HCT116 (cell line): ENCODE measurements at places on chromosomes 7 and 10. TPM values are rescaled to one million over a fixed set of nuclear protein-coding genes. Genes with fewer than 3 reads are reported as not detected.

Gene ACHE
- 1.8 TPM for total RNA-seq

Gene SLC29A3
- 5.9 TPM for total RNA-seq

Gene BLNK
- 0.59 TPM for total RNA-seq

Gene IGFBP1
- 0.20 TPM for total RNA-seq

Gene ZNF746
- 18.7 TPM for total RNA-seq

Gene TAS2R41
- not detected for total RNA-seq

Gene PAPSS2
- 14.6 TPM for total RNA-seq

- H3K36me3 ChIP-seq: no peaks in the 10 kb centered on the region
- no peak overlapping the region for H3K4me3 ChIP-seq
- H3K4me1 ChIP-seq: no peaks in the 10 kb centered on the region
- no peaks in the 10 kb centered on the region for H3K27me3 ChIP-seq
- peak; percentile 49 for DNase-seq
These were observed 6.3 kb upstream of the KCNMA1 start for GRCh38 chr10:77643795-77644468.

- H3K27me3 ChIP-seq: no peaks in the 10 kb centered on the region
- H3K27ac ChIP-seq: no peak overlapping the region
- no peak overlapping the region for H3K4me3 ChIP-seq
- DNase-seq: no peak
These were observed 87.3 kb upstream of the NAMPT start for GRCh38 chr7:106372126-106372525.

GRCh38 chr7:91852263-91852741 lies 28.2 kb downstream of the MTERF1 start:
- no peak for DNase-seq
- no peaks in the 10 kb centered on the region for H3K36me3 ChIP-seq
- no peaks in the 10 kb centered on the region for H3K27me3 ChIP-seq
- peaks cover 7% of the 10 kb centered on the region for H3K4me1 ChIP-seq

GRCh38 chr10:69965086-69965485 lies 87.6 kb upstream of the MACROH2A2 start:
- DNase-seq: no peak
- no peak overlapping the region for H3K27ac ChIP-seq
- no peaks in the 10 kb centered on the region; the same call in 1 of the 2 replicates for H3K27me3 ChIP-seq
- no peaks in the 10 kb centered on the region for H3K36me3 ChIP-seq
- H3K4me1 ChIP-seq: no peaks in the 10 kb centered on the region

GRCh38 chr10:34809796-34810195 lies 5.3 kb downstream of the PARD3 start:
- H3K36me3 ChIP-seq: no peaks in the 10 kb centered on the region
- no peak for DNase-seq
- H3K27ac ChIP-seq: no peak overlapping the region
- H3K4me1 ChIP-seq: peaks cover 17% of the 10 kb centered on the region
- H3K27me3 ChIP-seq: no peaks in the 10 kb centered on the region
- H3K4me3 ChIP-seq: no peak overlapping the region

DNA sequence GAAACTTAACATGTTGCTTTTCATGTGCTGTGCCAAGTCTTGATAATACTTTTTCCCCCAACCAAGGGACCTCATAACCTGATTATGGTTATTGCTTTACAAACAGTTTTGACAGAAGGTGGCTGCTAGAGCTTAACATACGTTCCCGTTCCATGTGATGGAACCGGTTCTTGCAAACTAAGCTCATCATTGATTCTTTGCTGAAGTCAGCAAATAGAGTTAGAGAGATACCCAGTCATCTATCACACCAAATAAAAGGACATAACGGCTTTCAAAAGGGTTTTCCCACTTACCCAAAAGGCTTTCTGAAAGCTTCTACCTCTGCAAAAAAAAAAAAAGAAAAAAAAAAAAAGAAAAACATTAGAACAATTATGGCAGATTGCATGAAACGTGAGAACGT lies 230.3 kb upstream of the MDFIC start:
- DNase-seq: no peak
- no peaks in the 10 kb centered on the region for H3K4me1 ChIP-seq
- no peak overlapping the region for H3K27ac ChIP-seq
- no peaks in the 10 kb centered on the region for H3K36me3 ChIP-seq
- no peak overlapping the region for H3K4me3 ChIP-seq

- no peaks in the 10 kb centered on the region; the same call in 1 of the 2 replicates for H3K27me3 ChIP-seq
- no peak overlapping the region for H3K4me3 ChIP-seq
- no peak overlapping the region for H3K27ac ChIP-seq
- no peaks in the 10 kb centered on the region for H3K36me3 ChIP-seq
- no peaks in the 10 kb centered on the region for H3K4me1 ChIP-seq
These were observed 46.6 kb upstream of the EBF3 start for GRCh38 chr10:130010653-130011052.

GRCh38 chr7:15464667-15465121 lies 97.1 kb downstream of the AGMO start:
- no peaks in the 10 kb centered on the region for H3K27me3 ChIP-seq
- H3K4me1 ChIP-seq: no peaks in the 10 kb centered on the region
- H3K27ac ChIP-seq: no peak overlapping the region
- no peaks in the 10 kb centered on the region for H3K36me3 ChIP-seq
- DNase-seq: no peak

DNA sequence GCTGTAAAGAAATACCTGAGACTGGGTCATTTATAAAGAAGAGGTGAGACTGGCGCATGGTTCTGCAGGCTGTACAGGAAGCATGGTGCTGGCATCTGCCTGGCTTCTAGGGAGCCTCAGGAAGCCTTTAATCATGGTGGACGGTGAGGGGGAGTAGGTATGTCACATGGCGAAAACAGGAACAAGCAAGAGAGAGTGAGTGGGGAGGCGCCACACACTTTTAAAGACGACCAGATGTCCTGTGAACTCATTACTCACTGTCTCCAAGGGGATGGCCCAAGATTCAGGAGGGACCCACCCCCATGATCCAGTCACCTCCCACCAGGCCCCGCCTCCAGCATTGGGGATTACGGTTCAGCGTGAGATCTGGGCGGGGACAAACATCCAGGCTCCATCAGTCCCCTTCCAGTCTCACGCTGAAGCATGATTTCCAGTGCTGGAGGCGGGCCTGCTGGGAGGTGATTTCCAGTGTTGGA lies 3.2 kb downstream of the ZNF316 start:
- no peak overlapping the region for H3K27ac ChIP-seq
- no peak for DNase-seq
- H3K36me3 ChIP-seq: peaks cover 24% of the 10 kb centered on the region; the same call in 1 of the 2 replicates
- H3K27me3 ChIP-seq: no peaks in the 10 kb centered on the region
- H3K4me3 ChIP-seq: no peak overlapping the region

DNA sequence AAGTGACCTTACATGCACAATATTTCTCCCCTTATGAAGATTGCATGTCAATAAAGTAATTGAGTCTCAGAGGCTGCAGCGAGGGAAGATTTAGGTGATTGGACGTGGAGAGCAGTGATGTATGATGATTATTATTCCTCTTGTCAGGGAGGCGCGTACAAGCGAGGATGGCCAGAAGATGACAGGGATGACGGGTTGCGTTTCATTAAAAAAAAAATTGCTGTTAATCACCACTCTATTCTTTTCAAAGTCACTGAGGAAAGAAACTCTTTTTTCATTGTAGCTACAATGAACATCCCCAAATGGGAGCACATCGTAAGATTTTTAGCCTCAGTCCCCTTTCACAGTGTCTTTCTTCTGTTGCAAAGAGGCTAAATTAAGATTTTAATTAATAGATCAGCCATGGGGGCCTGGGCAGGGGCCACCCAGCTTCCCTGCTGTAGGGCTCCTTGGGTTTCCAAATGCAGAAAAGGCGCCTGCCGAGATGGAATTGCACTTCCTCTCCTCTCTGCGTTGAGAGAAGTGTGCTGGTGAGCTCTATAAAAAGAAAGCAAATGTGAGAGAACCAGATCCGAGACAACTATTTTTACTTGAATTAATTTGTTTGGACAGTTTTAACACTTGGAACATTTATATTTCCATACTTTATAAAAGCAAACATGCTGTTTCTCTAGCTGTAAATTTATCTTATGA lies 998.1 kb downstream of the LRMDA start:
- no peaks in the 10 kb centered on the region for H3K27me3 ChIP-seq
- no peak for DNase-seq
- H3K36me3 ChIP-seq: no peaks in the 10 kb centered on the region
- H3K4me3 ChIP-seq: no peak overlapping the region

GRCh38 chr10:35642035-35642792 lies at the start of gene FZD8:
Gene FZD8 (minus strand): TSS chr10:35642296. CDS start chr10:35641429, 867 bp downstream.
- no peaks in the 10 kb centered on the region for H3K36me3 ChIP-seq
- peaks cover 8% of the 10 kb centered on the region for H3K4me1 ChIP-seq
- H3K27ac ChIP-seq: no peak within 1 kb of the TSS
- H3K27me3 ChIP-seq: peaks cover 34% of the 10 kb centered on the region

DNA sequence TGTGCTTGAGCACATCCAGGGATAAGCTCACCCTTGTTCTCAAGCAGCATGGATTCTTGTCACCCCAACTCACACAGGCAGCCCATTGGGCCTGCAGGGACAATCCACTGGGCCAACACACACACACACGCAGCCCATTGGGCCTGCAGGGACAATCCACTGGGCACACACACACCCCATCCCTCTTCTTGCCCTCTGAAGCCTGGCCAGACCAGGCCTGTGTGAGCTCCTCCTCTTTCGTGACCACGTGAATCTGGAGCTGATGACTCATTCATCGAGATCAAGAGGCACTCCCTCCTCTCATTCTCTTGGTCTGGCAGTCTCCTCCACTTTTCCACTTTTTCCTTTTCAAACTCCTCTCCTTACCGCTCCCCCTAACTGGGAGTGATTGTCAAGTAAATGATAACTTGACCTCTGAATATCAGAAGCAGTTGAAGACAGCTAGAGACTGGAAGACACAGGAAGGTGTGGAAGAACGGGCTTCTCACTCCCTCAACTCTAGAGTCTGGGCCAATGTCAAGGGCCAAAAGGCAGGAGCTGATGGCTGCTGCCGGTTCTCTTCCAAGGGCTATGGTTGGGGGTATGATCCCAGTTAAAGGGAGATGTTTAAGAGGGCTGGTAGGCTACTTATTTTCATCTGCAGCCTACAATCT lies 89.7 kb downstream of the HIPK2 start:
- H3K27ac ChIP-seq: peak overlapping the region; percentile 1; the same call in 1 of the 2 replicates
- peaks cover 26% of the 10 kb centered on the region for H3K4me1 ChIP-seq
- no peaks in the 10 kb centered on the region for H3K27me3 ChIP-seq
- H3K36me3 ChIP-seq: no peaks in the 10 kb centered on the region
- H3K4me3 ChIP-seq: no peak overlapping the region

DNA sequence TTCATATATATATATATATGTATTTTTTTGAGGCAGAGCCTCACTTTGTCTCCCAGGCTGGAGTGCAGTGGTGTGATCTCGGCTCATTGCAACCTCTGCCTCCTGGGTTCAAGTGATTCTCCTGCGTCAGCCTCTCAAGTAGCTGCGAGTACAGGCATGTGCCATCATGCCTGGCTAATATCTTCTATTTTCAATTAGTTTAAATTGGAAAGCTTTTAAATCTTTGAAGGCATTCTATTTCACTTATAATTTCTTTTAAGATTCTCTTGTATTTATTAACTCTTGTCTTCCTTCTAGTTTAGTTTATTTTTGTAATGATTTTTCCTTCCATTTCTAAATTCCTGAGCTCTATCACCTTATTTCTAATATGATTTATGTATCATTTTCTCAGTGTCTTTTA lies 71.2 kb downstream of the TPST1 start:
- no peaks in the 10 kb centered on the region for H3K36me3 ChIP-seq
- no peak for DNase-seq
- no peak overlapping the region for H3K27ac ChIP-seq

DNA sequence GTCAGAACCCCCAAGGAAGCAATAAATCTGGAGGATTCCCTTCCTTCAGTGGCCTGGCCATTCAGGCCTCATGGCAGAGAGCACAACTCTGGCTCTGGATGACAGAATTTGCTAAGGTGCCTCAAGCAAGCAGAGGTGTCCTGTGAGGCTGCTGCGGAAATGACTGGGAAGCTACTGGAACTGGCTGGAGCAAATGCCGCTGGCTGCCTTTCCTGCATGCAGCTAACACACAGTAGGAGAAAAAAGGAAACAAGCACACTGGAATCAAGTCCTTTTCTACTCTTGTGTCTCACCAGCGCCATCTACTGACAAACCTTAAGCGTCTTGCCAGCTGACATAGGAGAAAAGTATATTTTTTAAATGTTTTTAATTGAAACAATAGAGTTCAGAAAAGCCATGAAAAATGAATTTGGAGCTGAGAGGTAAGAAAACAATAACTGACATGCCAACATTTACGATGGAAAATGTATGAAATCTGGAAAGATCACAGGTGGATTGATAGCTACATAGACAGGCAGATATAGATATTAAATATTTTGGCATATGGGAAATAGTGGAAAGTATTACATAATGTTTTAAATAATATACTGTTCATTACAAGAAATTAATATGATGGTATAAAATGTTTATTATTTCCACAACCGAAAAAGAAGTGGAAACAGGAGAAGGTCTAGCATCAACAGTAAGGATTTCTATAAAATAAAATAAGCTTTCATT lies 951.6 kb downstream of the ANKRD7 start:
- H3K36me3 ChIP-seq: no peaks in the 10 kb centered on the region
- H3K27me3 ChIP-seq: no peaks in the 10 kb centered on the region
- no peak overlapping the region for H3K4me3 ChIP-seq
- DNase-seq: peak; percentile 83
- no peaks in the 10 kb centered on the region for H3K4me1 ChIP-seq

DNA sequence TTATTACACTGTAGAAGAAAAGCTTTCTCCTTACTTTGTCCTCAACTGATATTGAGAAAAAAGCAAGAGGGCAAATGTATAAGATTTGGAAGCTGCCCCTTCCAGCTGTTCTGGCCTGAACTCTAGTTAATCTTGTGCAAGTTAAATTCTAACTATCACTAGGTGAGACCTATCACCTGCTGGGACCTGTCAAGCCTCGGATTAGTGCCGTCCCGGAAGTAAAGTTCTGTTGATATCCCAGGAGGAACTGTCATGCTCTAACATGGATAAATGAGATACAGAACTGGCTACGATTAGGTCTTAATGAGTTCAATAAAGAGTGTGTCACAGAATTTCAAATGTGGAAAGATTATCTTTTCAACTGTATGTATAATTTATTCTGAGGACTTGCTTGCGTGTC lies 1.2 kb upstream of the BPGM start:
- H3K4me1 ChIP-seq: peaks cover 3% of the 10 kb centered on the region; the same call in 1 of the 2 replicates
- H3K4me3 ChIP-seq: peak overlapping the region; percentile 87
- no peaks in the 10 kb centered on the region for H3K36me3 ChIP-seq
- no peak for DNase-seq

- no peak overlapping the region for H3K4me3 ChIP-seq
- no peaks in the 10 kb centered on the region for H3K36me3 ChIP-seq
- DNase-seq: no peak
- H3K27me3 ChIP-seq: no peaks in the 10 kb centered on the region
These were observed 467.8 kb downstream of the ARL4A start for GRCh38 chr7:13155188-13155587.

DNA sequence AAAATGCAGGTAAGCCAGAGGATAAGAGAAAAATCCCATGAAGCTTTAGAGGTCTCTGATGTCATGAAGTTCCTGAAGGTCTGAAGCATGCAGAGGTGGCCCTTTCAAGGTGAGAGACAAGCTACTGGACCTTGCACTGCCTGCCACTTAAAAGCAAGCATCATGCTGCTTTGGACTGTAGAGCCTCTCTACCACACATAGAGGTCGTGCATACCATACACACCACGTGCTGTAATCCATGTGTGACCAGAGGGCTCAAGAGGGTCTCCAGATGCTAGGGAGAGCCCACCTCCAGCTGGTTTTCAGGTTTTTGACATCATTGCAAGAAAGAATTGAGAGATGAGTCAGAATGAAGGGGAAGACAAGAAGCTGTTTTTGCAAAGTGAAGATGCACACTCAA lies 436.4 kb downstream of the TCERG1L start:
- DNase-seq: no peak
- H3K36me3 ChIP-seq: no peaks in the 10 kb centered on the region
- H3K4me1 ChIP-seq: no peaks in the 10 kb centered on the region
- H3K27me3 ChIP-seq: no peaks in the 10 kb centered on the region
